ENCODE measurements at places on chromosomes 5 and 9.

DNA sequence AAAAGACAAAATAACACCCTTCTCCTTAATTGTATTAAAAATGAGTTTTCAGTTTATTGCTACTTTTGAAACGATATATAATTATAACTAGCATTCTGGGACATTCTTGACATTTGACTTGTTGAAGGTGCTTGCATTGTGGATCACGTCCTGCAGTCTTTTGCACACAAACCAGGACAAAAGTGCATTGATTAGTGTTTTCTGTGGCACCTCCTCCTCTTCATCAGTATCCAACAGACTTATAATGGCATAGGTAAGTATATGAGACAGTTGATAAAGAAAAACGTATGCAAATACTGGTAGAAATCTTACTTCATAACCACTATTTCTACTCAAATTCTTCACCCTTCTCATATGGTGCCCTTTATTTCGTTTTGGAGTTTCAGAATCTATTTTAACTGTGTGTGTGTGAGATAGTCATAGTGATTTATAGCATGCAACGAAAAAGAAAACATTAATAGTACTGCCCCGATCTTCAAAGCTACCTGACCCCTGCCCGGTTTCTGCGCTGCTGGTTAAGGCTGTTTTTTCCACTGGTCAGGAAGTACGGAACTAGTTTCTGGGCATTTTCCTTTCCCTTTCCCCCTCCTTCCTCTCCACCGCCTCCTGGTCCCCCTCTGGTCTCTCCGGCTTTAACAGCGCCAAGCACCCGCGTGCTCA lies 639 bp upstream of the RASA1 start:
- no peak for DNase-seq

DNA sequence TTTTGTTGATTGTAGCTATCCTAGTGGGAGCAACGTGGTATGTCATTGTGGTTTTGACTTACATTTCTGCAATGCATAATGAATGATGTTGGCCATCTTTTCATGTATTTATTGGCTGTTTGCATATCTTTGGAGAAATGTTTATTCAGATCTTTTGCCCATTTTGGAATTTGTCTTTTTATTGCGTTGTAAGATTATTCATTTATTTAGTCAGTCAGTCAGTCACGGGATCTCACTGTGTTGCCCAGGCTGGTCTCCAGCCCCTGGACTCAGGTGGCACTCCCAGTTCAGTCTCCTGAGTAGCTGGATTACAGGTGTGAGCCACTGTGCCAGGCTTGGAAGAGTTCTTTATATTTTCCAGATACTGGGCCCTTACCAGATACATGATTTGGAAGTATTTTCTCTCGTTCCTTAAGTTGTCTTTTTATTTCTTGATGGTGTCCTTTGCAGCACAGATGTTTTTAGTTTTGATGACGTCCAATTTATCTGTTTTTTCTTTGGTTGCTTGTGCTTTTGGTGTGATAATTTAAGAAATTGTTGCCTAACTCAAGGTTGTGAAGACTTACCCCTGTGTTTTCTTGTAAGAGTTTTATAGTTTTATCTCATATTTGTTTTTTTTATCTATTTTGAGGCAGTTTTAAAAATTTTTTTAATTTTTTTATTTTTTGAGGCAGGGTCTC lies 67.1 kb downstream of the EHMT1 start:
- DNase-seq = no peak

- no peak for DNase-seq
These were observed 206.5 kb downstream of the GADD45G start for GRCh38 chr9:89811356-89811755.

- no peak for DNase-seq
These were observed 32.6 kb upstream of the GOLPH3 start for GRCh38 chr5:32206509-32207354.

DNA sequence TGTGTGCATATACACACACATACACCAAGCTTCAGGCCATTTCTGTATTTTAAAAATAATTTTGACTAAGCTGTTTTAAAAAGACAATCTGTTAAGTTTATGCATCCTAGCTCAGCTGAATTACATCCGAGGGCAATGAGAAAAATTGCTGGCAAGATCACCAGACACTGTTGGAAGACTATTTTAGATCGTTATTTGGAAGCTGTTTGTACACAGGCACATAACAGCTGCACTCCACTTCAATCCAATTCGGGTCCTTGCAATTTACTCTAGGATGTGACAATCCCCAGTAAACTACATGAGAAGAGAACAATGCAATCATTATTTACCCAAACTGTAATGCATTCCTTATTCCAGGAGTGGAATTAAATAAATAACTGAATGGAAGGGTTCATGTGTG lies 79.3 kb upstream of the RASA1 start:
- DNase-seq = no peak

DNA sequence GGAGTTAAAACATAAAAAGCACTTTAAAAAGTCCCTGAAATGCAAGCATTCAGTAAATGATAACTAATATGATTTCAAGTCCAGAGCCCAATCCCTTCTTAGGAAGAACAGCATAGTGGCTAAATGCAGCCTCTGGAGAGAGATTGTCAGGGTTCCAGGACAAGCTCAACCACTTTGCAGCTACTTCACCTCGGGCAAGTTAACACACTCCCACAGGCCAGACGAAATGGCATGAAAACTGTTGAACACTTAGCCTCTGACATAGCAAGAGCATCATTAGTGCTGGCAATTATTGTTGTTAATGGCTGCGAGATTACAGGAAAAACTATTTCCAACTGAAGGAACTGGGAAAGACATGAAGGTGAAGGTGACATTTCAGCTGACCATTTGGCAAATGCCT lies 205.8 kb downstream of the GRIA1 start:
- DNase-seq = no peak

DNA sequence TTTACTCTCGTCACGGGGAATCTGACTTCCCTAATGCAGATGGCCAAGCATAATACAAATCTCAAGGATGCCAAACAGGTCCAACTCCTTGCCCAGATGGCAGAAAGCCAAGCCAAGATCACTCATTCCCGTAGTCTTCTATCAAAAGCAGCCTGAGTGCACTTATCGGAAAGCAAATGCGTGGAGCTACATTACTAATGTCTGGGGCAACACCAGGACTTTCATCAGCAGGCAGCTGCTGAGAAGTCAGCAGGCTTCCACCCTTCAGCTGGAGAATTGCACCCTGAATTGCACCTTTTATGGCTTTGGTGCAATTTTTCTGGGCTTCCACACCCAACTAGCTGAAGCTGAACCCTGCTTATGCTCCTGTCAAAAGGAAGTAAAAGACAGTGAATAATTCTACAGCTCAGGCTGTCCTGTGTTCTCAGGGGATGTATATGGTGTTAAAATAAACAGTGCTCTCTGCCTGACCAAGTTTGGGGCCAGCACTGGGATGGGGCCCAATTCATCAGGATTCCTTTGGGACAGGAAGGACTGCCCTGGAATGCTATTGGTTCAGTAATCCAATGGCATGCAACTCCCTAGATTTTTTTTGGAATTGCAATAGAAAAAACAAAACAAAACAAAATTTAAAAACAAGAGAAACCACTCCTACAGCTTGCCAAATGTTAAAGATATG lies 92.6 kb downstream of the DPYSL3 start:
- no peak for DNase-seq

- DNase-seq = no peak
These were observed 787.1 kb upstream of the CTNND2 start for GRCh38 chr5:12691330-12691729.

GRCh38 chr5:78050888-78051287 lies 243.6 kb downstream of the AP3B1 start:
- no peak for DNase-seq

- no peak for DNase-seq
These were observed 834.1 kb upstream of the C9orf72 start for GRCh38 chr9:28407351-28407750.

DNA sequence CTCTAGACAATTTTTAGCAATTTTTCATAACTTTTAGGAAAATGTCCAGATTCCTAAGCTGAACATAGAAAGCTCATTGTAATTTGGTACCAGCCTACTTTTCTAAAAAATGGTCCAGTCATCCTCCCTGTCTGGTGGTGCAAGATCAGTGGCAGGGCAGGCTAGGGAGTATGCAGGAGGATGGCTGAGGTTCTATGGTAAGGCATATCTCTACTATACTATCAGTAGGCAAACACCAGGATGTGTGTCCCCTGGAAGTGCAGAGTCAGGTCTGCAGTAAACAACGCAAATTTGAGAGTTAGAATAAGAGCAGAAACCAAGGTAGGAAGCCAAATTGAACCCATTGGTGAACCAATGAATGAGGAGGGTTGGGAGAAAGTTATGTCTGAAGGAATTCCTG lies 22.8 kb upstream of the RFX3 start:
- DNase-seq = no peak

- DNase-seq = no peak
These were observed 384.4 kb upstream of the PDE4D start for GRCh38 chr5:60277941-60278340.

DNA sequence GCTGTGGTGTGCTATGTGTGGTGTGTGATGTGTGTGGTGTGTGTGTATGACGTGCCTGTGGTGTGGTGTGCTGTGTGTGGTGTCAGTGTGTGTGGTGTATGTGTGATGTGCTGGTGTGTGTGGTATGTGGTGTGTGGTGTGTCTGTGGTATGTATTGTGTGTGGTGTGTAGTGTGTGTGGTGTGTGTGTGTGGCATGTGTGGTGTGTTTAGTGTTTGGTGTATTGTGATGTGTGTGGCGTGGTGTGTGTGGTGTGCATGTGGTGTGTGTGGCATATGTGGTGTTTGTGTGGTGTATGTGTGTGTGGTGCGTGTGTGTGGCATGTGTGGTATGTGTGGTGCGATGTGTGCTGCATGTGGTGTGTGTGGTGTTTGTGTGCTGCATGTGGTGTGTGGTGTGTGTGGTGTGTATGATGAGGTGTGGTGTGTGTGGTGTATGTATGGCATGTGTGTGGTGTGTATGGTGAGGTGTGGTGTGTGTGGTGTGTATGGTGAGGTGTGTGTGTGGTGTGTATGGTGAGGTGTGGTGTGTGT lies 18.3 kb upstream of the RNU6ATAC start:
- no peak for DNase-seq

DNA sequence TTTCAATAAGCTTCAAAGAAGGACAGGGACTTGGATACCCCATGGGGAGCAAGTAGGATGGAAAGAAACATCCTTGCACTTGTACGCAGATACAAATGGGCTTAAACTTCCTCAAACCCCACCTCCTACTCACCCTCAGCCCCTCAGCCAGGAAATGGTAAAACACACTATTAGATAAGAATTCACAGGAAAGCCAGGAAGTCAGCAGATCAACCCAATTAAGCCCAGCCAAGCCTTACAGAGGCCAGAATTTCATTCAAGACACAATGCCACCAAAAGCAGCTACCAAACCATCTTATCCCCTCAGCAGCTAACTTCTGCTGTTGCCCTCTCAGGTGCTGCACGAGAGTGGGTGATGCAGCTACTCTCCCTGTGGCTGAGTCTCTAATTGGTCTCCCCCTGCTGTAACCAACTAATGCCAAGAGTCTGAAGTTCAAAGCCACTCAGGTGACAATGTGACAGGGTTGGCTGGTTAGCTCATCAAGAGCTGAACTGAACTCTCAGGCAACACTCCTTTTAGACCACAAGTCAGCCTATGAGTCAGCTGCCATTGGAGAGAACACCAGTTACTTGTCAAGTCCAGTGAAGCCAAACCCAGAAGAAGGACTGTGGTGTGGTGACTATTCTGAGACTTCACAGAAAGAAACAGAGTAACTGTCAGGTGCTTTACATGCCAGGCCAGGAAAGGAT lies 201.9 kb downstream of the ZNF608 start:
- no peak for DNase-seq

DNA sequence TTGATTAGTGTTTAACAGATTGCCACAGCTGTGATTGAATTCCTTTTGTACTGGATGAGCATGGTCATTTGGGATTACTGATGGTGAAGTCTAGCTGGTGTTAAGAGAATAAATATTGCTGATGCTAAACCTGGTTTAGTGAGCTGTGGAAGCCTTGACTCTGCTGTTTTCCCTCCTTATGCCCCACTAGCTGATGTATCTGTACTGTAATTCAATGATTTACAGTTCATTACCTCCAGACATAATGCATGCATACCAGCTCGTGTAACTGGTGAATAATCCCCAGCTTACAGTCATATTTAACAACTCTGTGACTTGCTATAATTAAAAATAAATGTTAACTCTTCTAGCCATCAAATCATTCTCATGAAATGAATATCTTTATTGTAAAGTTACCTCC lies 1.7 kb upstream of the CMYA5 start:
- DNase-seq = no peak

GRCh38 chr5:160029004-160029403 lies 20.1 kb downstream of the TTC1 start:
- no peak for DNase-seq

- no peak for DNase-seq
These were observed 51.4 kb upstream of the RARS1 start for GRCh38 chr5:168434746-168435321.

- no peak for DNase-seq
These were observed 155.4 kb downstream of the CEMIP2 start for GRCh38 chr9:71612889-71613288.

- no peak for DNase-seq
These were observed 279.9 kb downstream of the NSG2 start for GRCh38 chr5:174325431-174325830.

DNA sequence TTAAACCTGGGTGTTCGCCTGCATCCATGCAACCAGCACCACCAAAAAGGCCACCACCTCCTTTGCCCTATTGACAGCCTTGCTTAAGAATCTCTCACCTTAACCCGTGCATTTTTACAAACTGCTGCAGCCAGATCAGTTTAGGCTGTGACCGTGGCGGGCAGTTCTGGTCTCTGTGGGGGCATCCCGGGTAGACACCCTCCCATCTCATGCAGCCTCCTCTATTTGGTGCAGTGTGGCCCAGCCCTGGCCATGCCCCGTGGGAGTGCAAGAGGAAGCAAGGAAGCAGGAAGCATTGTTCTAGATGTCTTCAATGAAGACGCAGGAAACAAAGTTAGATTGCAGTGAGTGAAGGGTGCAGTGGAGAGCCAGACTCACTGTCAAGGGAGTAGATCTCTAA lies 108.8 kb upstream of the MVB12B start:
- DNase-seq = no peak

GRCh38 chr5:123035360-123035917 lies 1.1 kb downstream of the PPIC start:
- DNase-seq = peak; percentile 6

GRCh38 chr9:125651576-125652232 lies 55.3 kb downstream of the MAPKAP1 start:
- DNase-seq = peak; percentile 52

GRCh38 chr5:36392818-36393217 lies 91.1 kb upstream of the RANBP3L start:
- no peak for DNase-seq

DNA sequence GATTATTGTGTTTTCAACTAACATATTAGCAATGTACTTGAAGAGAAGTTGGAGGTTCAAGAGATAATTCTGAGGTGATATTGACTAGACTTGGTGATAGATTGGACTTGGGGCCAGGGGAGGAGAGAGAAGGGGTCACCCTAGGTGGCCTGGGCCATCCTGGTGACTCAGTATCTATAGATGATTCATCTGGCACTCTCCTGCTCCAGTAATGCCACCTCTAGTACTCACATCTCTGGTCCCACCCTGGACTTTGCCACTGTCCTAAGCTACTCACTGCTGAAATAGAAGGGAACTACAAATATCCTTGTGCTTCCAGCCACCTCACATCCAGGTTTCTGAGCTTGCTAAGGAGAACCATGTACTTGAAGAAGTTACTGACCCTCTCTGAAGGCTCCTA lies 249.9 kb downstream of the ARRDC3 start:
- DNase-seq = no peak

- no peak for DNase-seq
These were observed 53.7 kb downstream of the TLE1 start for GRCh38 chr9:81635521-81636254.

GRCh38 chr9:121284733-121285451 lies 16.9 kb downstream of the GSN start:
- DNase-seq = no peak

- DNase-seq = no peak
These were observed 1020.0 kb upstream of the ARRDC3 start for GRCh38 chr5:92402956-92403702.

Measured in inflammatory macrophage treated with lipopolysaccharide for 1 hour (primary cell).